ENCODE measurements at places on chromosomes 7 and 10.
A peak's percentile ranks its signal among the peaks of the same experiment; 100 is the strongest.

DNA sequence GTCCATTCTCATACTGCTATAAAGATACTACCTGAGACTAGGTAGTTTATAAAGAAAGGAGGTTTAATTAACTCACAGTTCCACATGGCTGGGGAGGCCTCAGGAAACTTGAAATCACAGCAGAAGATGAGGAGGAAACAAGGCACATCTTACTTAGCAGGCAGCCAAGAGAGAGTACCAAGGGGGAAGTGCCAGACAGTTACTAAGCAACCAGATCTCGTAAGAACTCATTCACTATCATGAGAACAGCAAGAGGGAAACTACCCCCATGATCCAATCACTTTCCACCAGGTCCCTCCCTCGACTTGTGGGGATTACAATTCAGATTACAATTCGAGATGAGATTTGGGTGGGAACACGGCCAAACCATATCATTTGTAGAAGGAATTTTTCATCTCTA, 36.3 kb downstream of the NHLRC2 start:
- DNase-seq: no peak
- H3K4me1 ChIP-seq: no peaks in the 10 kb centered on the region
- H3K4me3 ChIP-seq: no peak overlapping the region
- H3K27me3 ChIP-seq: no peaks in the 10 kb centered on the region
- no peak overlapping the region for H3K27ac ChIP-seq
- peaks cover 19% of the 10 kb centered on the region for H3K36me3 ChIP-seq

GRCh38 chr7:110871856-110872255, 219.1 kb upstream of the LRRN3 start:
- no peak overlapping the region for H3K27ac ChIP-seq
- no peaks in the 10 kb centered on the region for H3K27me3 ChIP-seq
- H3K36me3 ChIP-seq: no peaks in the 10 kb centered on the region
- no peak for DNase-seq
- peaks cover 6% of the 10 kb centered on the region for H3K4me1 ChIP-seq
- no peak overlapping the region for H3K4me3 ChIP-seq

DNA sequence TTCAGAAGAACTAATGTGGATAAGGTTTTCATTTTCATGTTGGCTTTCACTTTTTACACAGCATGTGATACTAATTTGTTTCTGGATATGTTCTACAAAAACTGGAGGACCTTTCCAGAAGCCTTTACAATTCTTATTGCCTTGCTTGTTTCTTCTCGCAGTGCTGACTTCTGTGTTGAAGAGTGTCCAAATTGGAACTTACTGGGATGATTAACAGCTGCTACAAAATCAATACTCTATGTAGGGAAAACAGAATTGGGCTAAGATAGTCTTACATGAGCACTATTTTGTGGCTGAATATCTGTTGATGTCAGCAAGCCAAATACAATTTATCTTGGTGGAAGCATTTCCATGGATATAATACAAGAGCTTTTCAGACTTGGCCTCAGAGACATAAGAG, 351.2 kb downstream of the DGKB start:
- H3K27ac ChIP-seq: no peak overlapping the region
- H3K36me3 ChIP-seq: no peaks in the 10 kb centered on the region
- no peaks in the 10 kb centered on the region for H3K27me3 ChIP-seq
- DNase-seq: no peak

- H3K27me3 ChIP-seq: no peaks in the 10 kb centered on the region
- H3K4me1 ChIP-seq: no peaks in the 10 kb centered on the region
- DNase-seq: no peak
These were observed 76.8 kb downstream of the ADK start for GRCh38 chr10:74227697-74228424.

DNA sequence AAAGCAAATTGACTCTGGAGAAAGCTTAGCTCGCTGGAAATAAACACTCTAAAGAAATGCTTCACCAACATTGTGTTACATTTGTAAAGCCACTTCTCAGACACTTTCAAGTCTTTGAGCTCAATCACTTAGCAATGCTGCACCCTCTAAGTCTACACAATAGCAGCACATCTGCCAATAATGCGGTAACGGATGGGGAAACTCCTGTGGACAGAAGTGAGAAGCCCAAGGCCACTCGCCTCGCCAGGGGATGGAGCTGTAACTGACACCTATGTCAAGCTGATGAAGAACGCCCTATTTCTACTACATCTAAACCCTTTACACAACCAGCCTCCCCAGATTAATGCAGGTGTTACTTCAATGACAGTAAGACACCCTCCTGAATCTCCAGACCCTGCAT, 167.7 kb downstream of the SFMBT2 start:
- no peaks in the 10 kb centered on the region for H3K4me1 ChIP-seq
- no peak for DNase-seq
- H3K27ac ChIP-seq: no peak overlapping the region
- no peaks in the 10 kb centered on the region for H3K27me3 ChIP-seq

GRCh38 chr10:51074238-51075028, at the start of gene PRKG1:
TSS of gene PRKG1 (plus strand) at chr10:51074487.
- no peaks in the 10 kb centered on the region for H3K36me3 ChIP-seq
- peaks cover 14% of the 10 kb centered on the region for H3K4me1 ChIP-seq
- peak within 1 kb of the TSS; percentile 67 for H3K4me3 ChIP-seq
- DNase-seq: peak; percentile 46
- peak within 1 kb of the TSS; percentile 81 for H3K27ac ChIP-seq

DNA sequence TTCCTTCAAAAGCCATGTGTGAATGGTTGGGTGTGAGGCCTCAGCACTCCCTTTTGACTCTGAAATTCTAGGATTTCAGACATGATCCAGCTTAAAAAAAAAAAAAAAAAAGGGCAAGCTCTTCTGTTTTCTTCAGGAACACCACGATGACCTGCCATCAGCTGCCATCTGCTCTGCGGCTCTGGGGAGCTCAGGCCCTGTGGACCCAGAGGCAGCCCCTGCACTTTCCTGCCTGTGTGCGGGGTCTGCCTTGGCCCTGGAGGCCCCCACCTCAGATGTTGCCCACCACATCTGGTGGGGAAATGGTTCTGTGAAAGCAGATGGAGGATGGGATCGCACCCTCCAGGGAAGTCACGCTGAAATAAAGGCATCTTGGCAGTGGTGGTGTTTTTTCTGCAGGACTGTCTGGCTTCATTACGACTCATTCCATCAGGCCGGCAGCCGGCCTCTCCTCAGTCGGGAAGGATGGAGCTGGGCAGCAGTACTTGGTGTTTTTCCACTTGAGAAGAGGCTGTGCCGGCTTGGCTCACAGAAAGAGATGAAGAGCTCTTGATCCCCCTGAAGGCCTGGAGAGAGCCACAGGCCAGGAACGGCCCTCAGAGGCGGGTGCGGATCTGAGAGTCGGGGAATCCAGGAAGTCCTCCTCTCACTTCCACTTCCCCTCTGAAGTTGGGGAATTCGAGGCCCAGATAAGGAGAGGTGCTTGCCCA, 66.1 kb upstream of the AQP1 start:
- no peaks in the 10 kb centered on the region for H3K4me1 ChIP-seq
- DNase-seq: peak; percentile 35
- H3K4me3 ChIP-seq: no peak overlapping the region
- peak overlapping the region; percentile 52 for H3K27ac ChIP-seq
- no peaks in the 10 kb centered on the region for H3K27me3 ChIP-seq
- no peaks in the 10 kb centered on the region for H3K36me3 ChIP-seq

All from gastrocnemius medialis (tissue), 4 donors.